ENCODE measurements at places on chromosomes 12 and 14. TPM values are rescaled to one million over a fixed set of nuclear protein-coding genes. Genes with fewer than 3 reads are reported as not detected.

The GRIP1 gene
- total RNA-seq = 0.47 TPM

The DDX47 gene
- total RNA-seq = 26.7 TPM

The SLC5A8 gene
- total RNA-seq = not detected

The KCNMB4 gene
- total RNA-seq = 1.4 TPM

The IL31 gene
- not detected for total RNA-seq

The KLRG1 gene
- 6.9 TPM for total RNA-seq

The HRK gene
- total RNA-seq = 0.77 TPM

The ADAM21 gene
- total RNA-seq = 0.38 TPM

DNA sequence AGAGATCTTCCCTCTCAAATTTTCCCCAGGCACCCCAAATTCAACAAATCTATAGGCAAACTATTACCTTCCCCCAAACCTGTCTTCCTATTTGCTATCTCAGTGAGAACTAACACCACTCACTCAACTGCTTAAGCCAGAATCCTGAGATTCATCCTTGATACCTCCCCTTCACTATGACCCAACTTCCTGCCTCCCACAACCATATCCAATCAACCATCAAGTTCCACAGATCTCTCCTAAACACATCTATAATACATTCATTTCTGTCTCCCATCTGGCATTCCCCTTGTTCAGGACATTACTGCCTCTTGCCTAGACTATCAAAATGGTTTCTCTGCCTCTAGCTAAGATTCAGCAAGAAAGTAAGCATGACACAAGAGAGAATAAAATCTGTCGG, 21.3 kb downstream of the YAF2 start:
- no peak overlapping the region for H3K4me3 ChIP-seq
- DNase-seq = no peak
- peaks cover 80% of the 10 kb centered on the region for H3K4me1 ChIP-seq

DNA sequence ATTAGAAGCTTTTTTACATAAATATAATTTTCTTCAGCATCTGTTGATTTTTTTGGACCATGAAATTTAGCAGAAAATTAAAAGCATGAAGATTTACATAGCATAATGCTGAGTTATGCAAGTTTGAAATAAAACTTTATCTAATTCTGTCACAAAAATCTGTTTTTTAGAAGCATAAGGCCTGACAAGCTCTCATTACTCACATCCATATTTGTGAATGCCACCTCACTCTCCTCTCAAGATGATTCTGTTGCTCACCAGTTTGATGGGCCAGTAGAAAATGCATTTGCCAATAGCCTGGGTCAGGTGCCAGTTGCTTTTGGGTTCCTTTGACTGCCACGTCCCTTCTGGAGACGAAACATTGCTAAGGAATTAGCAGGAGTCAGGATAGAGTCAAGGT, 181.5 kb upstream of the ATP2B1 start:
- no peaks in the 10 kb centered on the region for H3K36me3 ChIP-seq
- H3K4me1 ChIP-seq = no peaks in the 10 kb centered on the region
- no peak for DNase-seq

- H3K27me3 ChIP-seq = peaks cover 6% of the 10 kb centered on the region
- DNase-seq = no peak
- no peak overlapping the region for H3K27ac ChIP-seq
- H3K36me3 ChIP-seq = peaks cover 68% of the 10 kb centered on the region
- H3K4me3 ChIP-seq = no peak overlapping the region
Observed at GRCh38 chr12:112965643-112966042, 12.7 kb upstream of the OAS2 start.

- H3K36me3 ChIP-seq = no peaks in the 10 kb centered on the region
- H3K4me3 ChIP-seq = no peak overlapping the region
- no peak overlapping the region for H3K27ac ChIP-seq
- H3K27me3 ChIP-seq = peaks cover 54% of the 10 kb centered on the region
- no peak for DNase-seq
- H3K4me1 ChIP-seq = no peaks in the 10 kb centered on the region
Observed at GRCh38 chr14:94474581-94475031, 1.4 kb downstream of the SERPINA9 start.

DNA sequence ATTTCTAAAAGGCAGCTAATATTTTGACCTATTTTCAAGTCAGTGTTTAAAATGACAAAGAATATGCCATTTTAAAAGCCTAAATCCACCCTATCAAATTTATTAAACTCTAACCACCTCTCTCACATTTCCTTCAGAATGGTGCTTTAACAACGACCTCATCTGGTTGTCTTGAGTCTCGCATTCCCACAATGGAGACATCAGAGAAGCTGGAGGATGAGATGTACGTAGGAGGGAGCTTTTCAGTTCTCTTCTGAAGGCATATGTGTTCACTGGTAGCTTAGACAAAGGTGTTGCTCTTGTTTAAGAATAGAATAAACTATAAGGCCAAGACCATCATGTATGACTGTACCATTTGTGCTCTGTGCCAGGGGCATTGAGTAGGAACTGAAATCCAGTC, 82.9 kb downstream of the BCL2L14 start:
- no peaks in the 10 kb centered on the region for H3K27me3 ChIP-seq
- no peaks in the 10 kb centered on the region for H3K4me1 ChIP-seq
- no peak overlapping the region for H3K27ac ChIP-seq
- peaks cover 44% of the 10 kb centered on the region for H3K36me3 ChIP-seq
- H3K4me3 ChIP-seq = no peak overlapping the region
- no peak for DNase-seq

DNA sequence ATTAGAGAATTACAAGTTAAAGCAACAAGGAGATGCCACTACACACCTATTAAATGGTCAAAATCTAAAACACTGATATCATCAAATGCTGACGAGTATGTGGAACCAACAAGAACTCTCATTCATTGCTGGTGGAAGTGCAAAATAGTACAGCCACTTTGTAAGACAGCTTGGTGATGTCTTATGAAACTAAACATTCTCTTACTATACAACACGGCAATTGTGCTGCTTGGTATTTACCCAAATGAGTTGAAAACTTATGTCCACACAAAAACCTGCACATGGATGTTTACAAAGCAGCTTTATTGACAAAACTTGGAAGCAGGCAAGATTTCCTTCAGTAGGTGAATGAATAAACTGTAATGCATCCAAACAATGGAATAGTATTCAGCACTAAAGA, 3.2 kb downstream of the TMBIM4 start:
- no peak overlapping the region for H3K4me3 ChIP-seq
- H3K4me1 ChIP-seq = peaks cover 72% of the 10 kb centered on the region
- H3K27ac ChIP-seq = no peak overlapping the region
- no peak for DNase-seq
- H3K27me3 ChIP-seq = no peaks in the 10 kb centered on the region
- H3K36me3 ChIP-seq = peaks cover 5% of the 10 kb centered on the region

- no peak overlapping the region for H3K4me3 ChIP-seq
- no peaks in the 10 kb centered on the region for H3K4me1 ChIP-seq
- no peak for DNase-seq
- H3K27ac ChIP-seq = no peak overlapping the region
- no peaks in the 10 kb centered on the region for H3K27me3 ChIP-seq
- no peaks in the 10 kb centered on the region for H3K36me3 ChIP-seq
Observed at GRCh38 chr12:94545935-94546771, 86.5 kb upstream of the CEP83 start.

- no peaks in the 10 kb centered on the region for H3K27me3 ChIP-seq
- H3K27ac ChIP-seq = peak overlapping the region; percentile 4
- no peaks in the 10 kb centered on the region for H3K36me3 ChIP-seq
- no peak for DNase-seq
- H3K4me1 ChIP-seq = peaks cover 92% of the 10 kb centered on the region
Observed at GRCh38 chr12:11834104-11834812, 184.8 kb downstream of the ETV6 start.

GRCh38 chr14:85564841-85565527, 35.0 kb downstream of the FLRT2 start:
- no peaks in the 10 kb centered on the region for H3K4me1 ChIP-seq
- H3K27me3 ChIP-seq = no peaks in the 10 kb centered on the region
- H3K27ac ChIP-seq = no peak overlapping the region
- DNase-seq = no peak

- no peak for DNase-seq
- H3K27me3 ChIP-seq = no peaks in the 10 kb centered on the region
- no peak overlapping the region for H3K4me3 ChIP-seq
- no peak overlapping the region for H3K27ac ChIP-seq
Observed at GRCh38 chr14:99624024-99624423, 20.0 kb upstream of the CCDC85C start.

- H3K4me3 ChIP-seq = no peak overlapping the region
- peaks cover 8% of the 10 kb centered on the region for H3K27me3 ChIP-seq
- no peak for DNase-seq
- H3K36me3 ChIP-seq = no peaks in the 10 kb centered on the region
- H3K4me1 ChIP-seq = peaks cover 30% of the 10 kb centered on the region
- H3K27ac ChIP-seq = no peak overlapping the region
Observed at GRCh38 chr12:4114986-4115385, 158.6 kb upstream of the CCND2 start.

DNA sequence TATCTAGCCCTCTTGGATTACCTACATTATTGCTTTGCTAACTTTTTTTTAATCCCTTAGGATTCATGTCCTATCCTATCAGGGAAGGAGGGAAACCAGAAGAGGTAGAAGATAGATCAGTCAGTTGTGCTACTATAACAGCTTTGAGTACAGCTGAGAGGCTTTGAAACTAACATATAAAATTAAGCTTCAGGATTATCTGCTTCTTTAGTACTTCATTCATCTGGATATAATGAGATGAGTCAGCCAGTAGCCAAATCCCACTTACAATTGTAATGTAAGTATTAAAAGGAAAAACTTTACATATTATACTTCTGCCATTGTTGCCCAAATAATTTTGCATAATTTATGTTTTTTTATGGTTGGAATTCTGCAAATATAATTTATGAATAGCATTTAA, 33.4 kb upstream of the ANO6 start:
- H3K4me1 ChIP-seq = no peaks in the 10 kb centered on the region
- H3K36me3 ChIP-seq = peaks cover 13% of the 10 kb centered on the region
- no peak overlapping the region for H3K27ac ChIP-seq
- H3K4me3 ChIP-seq = no peak overlapping the region

DNA sequence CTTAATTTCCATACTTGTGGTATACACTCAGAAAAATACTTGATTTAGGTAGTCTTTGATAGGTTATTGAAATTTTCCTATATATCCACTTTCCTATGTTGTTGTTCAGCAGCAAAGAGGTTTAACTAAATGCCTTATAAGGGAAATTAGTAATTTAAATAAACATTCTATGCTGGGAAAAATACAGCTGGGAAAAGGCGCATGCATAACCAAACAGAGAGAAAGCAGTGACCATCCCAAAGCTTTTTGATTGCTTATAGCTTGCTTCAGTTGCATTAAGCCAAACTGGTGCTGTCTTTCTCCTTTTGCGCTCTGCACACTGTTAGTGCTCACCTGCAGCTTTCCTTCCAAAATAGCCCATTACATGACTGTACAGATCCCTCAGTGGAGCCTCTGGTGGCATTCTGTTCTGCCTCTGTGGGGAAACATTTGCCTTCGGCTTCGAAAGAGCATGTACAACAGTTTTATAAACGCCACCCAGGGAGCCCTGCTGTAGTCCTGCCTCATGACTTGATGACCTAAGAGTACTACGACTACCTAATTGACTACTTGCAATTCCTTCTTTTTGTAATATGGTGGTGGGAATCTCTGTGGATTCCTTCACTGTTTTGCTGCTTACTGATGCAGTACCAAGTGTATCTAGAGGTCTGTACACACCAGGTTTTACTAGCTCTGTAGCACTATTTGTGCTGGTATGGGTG, 120.8 kb downstream of the RALGAPA1 start:
- no peak for DNase-seq
- H3K36me3 ChIP-seq = peaks cover 36% of the 10 kb centered on the region
- no peak overlapping the region for H3K4me3 ChIP-seq
- no peaks in the 10 kb centered on the region for H3K27me3 ChIP-seq
- H3K4me1 ChIP-seq = no peaks in the 10 kb centered on the region

DNA sequence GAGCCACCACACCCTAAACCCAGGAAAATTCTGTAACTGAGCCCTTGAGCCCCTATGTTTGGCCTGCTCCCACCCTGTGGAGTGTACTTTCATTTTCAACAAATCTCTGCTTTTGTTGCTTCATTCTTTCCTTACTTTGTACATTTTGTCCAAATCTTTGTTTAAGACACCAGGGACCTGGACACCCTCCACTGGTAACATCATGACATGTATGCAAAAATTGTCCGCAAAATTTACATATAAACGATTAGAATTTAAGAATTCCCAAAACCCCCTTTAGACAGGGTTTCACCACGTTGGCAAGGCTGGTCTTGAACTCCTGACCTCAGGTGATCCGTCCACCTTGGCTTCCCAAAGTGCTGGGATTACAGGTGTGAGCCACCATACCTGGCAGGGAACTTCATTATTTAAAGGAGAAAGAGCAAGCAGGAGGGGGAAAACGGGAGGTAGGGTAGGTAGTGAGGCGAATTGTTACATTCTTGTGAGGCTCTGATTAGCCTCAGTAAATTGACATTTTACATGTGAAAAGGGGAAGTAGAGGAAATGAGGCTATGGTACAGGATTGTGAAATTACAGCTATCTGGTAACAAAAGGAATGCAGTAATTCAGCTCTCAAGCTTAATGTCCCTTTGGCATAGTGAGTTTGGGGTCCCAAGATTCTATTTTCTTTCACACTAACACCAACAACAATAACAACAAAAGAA, 27.6 kb downstream of the TUBA1A start:
- no peak overlapping the region for H3K4me3 ChIP-seq
- H3K27ac ChIP-seq = no peak overlapping the region
- DNase-seq = no peak
- H3K27me3 ChIP-seq = no peaks in the 10 kb centered on the region

DNA sequence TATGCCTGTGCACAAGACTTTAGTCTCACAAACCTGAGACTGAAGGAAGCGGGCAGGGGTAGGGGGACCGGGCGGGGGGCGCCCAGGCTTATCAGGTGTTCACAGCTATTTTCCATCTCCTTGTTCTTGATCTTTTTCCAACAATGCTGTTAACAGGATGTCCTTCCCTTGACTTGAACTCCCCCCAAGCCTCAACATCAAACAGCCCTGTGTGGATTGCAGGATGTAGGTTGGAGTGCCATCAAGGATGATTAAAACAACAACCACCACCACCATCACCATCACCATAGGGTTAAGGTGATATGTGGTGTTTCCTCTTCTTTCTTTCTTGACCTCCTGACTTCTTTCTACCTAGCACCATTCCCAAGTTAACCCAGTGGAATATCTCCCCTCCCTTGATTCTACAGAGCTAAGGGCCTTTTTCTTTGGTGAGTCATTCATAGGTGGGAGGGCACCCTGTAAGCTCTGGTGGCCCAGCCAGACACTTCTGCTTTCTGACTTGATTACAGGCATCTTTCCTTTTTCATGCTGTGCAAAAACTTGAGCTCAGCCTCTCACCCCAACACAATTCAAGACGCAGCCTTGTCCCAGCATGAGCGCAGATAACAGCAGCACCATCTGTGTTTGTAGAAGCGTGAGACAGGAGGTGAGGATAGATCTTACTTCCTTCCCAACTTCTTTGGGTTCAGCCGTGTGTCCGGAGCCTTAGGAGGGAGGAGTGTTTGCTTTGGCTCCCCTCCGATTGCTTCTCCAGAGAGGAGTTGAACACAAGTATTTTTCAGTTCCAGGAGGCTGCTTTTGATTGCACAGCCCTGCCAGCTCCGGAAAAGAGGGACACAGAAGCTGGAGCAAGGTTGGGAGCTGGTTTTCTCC, 26.8 kb downstream of the FLVCR2 start:
- H3K27me3 ChIP-seq = no peaks in the 10 kb centered on the region
- no peaks in the 10 kb centered on the region for H3K36me3 ChIP-seq
- H3K4me3 ChIP-seq = peak overlapping the region; percentile 40
- peaks cover 50% of the 10 kb centered on the region for H3K4me1 ChIP-seq
- peak; percentile 49 for DNase-seq
